ENCODE measurements at places on chromosomes 2 and 18. TPM values are rescaled to one million over a fixed set of nuclear protein-coding genes. Genes with fewer than 3 reads are reported as not detected.

Gene TRAF3IP1
- 4.7 TPM for total RNA-seq

Gene IL36A
- total RNA-seq = not detected

Gene RNF125
- 0.65 TPM for total RNA-seq

Gene MC5R
- not detected for total RNA-seq

Gene TMEM247
- total RNA-seq = not detected

Gene ASB18
- total RNA-seq = not detected

Gene UPP2
- total RNA-seq = not detected

Gene CXXC1
- 39.3 TPM for total RNA-seq

Gene SERPINB8
- 1.4 TPM for total RNA-seq

Gene SERPINB10
- not detected for total RNA-seq

Gene SERPINB11
- not detected for total RNA-seq

All from epithelial cell of alveolus of lung (primary cell).